ENCODE measurements at places on chromosomes 7 and 10.
A peak's percentile ranks its signal among the peaks of the same experiment; 100 is the strongest.

- DNase-seq: no peak
These were observed 152.9 kb downstream of the RPS24 start for GRCh38 chr10:78186572-78186971.

DNA sequence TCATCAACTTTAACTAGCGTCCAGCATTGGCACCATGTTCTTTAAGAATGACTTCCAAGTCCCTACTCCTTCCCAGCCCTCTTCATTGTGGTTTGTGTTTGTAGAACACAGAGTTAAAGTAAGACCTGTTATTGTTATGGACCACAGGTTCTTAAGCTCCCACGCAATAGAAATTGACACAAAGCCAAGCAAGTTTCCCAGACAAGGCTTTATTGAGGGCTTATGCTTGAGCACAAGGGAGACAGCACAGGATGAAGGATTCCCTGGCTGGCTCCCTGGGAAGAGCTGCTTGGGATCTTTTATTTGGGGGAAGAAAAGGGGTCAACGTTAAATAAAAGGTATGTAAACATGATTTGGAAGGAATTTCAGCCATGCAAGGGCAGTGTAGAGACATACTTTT, 44.3 kb upstream of the PRKCQ start:
- DNase-seq: no peak

GRCh38 chr10:64101606-64102263, 580.5 kb downstream of the REEP3 start:
- DNase-seq: no peak

GRCh38 chr7:123994449-123994848, 38.4 kb downstream of the TMEM229A start:
- no peak for DNase-seq

DNA sequence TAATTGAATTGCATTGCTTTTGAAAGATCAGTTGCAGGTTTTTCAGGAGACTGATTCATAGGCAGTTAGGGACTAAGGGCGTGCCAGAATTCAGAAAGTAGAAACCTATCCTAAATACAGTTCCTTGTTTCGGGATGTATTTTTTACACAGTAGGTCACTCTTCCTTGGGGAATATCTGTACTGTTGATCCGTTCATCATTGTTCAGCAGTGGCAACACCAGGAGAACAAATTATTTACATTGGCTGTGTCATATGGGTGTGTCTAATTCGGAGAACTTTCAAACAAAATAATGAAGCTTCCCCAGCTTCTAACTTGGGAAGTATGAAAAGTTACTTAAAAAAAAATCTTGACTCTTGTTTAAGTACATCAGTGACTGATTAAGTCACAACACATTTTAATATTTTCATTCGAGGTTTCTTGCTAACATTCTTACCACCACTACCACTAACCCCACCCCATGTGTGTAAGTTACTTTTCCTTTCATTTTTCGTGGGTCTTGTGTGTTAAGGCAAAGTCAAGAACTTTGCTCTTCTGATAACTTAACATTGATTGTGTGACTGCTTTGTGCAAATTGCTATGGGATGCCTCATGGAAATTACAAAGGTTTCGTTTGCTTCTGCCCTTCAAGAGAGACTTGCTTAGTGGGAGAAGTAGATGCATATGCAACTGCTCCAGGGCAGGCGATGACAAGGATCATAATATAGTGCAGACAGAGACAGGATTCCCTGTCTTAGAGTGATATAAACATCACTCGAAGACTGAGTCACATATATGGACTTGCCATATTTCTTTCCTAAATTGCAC, 43.8 kb upstream of the RPA3 start:
- DNase-seq: peak; percentile 30

DNA sequence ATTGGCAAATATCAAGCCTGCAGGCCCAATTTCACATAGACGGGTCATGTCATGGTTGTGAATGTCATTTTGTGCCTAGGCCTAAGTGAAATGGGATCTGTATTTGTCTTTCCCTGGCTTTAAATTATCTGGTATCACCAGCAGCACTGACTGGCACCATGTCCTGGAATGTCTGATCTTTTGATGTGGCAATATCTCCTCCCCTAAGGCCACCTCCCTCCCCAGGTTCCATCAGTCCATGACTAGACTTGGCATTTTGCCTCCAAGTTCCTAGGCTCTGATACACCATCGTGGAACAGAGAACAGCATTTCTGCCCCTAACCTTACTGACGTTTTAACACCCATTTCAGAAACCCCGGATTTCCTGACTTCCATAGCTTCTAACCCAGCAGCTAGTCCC, 513.9 kb downstream of the GALNT17 start:
- no peak for DNase-seq

DNA sequence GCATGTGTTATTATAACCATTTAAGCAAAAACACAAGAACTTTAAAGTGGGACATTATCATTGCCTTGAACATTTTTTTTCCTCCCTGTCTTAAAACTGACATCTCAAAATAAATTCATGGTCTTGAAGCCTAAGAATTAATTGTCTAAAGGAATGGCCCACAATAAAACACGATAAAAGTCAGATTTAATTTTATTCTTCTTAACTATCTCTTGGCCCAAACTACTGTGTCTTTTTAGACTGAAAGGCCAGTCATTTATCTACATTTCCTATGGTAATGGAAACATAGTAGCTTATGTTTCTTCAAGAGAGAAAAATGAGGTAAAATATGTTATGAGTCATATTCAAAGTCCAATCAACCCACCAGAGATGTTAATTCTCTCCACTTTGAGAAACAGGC, 24.4 kb upstream of the ETV1 start:
- no peak for DNase-seq

DNA sequence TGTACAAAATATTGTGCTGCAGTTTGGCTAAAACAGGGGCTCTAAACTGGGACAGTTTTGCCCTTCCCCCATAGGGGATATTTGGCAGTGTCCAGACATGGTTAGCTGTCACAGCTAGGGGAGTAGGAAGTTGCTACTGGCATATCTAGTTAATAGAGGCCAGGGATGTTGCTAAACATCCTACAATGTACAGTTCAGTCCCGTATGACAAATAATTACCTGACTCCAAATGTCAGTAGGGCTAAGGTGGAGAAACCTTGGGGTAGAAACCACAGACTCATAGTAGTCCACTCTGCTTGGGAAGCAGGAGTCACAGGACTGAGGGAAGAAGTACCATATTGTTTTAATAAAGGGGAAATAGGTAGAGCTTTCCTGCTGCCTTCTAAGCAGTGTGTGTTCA, 39.8 kb downstream of the WBP1L start:
- DNase-seq: no peak

- no peak for DNase-seq
These were observed 4.2 kb upstream of the EBF3 start for GRCh38 chr10:129968020-129968852.

DNA sequence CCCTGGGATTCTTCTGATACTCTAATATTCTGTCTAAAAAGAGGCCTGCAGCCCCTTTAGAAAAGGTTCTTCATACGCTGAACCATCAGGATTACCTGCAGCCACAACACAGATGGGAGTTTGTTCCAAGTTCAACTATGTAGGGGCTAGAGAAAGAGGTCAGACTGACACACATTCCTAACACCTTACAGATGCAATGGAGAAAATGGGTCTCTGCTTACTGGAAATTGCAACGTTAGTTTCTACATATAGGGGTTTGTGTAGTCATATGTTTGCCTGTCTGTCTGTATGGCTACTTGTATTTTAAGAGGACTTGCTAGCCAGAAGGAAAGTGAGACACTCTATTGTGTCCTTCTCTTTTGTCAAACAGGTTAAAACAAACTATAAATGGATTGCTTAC, 618.5 kb downstream of the INHBA start:
- no peak for DNase-seq

DNA sequence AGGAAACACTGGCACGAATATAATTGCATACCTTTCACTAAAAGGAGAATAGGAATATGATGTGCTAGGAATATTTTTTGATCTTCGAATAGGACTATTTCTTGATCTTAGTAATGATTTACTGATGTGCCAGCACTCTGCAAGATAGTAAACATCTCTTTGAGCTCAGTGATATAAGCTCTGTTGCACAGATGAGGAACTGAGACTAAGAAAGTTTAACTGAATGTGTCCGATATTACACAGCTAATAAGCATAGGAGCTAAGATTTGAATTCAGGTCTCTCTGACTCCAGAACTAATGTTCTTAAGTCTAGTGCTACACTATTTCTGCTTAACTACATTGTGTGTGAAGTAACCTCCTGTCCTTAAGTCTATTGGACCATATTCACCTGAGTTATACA, 98.4 kb upstream of the PTPRZ1 start:
- DNase-seq: no peak

- DNase-seq: no peak
These were observed 66.1 kb upstream of the ZPBP start for GRCh38 chr7:50159154-50159553.

GRCh38 chr7:112665709-112666108, 124.5 kb downstream of the TMEM168 start:
- no peak for DNase-seq

DNA sequence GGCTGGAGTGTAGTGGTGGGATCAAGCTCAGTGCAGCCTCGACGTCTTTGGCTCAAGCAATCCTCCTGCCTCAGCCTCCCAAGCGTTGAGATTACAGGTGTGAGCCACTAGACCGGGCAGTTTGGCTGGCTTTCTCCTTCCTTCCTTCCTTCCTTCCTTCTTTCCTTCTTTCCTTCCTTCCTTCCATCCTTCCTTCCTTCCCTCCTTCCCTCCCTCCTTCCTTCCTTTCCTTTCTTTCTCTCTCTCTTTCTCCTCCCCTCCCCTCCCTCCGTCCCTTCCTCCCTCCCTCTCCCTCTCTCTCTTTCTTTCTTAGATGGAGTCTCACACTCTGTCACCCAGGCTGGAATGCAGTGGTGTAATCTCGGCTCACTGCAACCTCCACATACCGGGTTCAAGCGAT, 7.6 kb upstream of the VPS37D start:
- DNase-seq: no peak

DNA sequence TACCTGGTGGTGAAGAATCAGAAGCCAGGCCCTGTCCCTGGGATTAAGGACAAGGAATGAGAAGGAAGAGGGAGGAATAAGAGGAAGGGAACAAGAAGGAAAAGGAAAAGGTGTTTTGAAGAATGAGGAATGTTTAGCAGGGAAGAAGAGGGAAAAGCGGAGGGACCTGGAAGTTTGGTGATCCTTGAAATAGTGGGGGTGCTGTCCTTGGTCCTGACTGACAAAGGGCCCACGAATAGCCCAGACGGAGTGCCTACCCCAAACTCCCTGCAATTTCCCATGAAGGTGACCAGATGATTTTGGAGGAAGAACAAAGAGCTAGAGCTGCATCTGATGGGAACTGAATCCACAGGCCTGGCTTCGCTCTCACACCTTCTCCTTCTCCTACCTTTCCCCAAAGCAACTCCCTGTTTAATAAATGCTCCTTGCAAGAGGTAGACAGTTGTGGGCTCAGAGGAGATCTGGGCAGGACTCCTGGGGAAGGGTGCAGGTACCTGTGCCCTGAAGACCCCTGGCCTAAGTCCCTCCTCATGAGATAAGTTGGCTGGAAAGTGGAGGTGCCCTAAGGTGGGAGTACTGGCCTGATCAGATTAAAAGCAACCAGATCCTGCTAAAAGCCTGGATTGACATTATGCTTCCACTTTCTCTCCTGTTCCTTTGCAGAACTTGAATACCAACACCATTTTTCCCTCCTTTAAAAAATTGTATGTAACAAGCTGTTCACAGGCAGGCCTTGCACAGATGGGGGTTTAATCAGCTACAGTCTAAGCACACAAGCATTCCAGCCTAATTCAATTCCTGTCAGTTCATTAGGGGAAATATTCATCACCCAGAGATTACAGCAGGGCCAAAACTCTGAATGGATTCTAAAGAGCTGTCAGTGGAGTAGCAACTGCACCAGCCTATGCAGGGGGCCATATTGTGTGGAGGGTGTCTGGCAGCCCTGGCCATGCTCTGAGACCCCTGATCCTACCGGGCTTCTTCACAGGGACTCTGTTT, 19.4 kb downstream of the KAZALD1 start:
- no peak for DNase-seq

GRCh38 chr10:3528271-3528670, 256.7 kb downstream of the KLF6 start:
- no peak for DNase-seq

DNA sequence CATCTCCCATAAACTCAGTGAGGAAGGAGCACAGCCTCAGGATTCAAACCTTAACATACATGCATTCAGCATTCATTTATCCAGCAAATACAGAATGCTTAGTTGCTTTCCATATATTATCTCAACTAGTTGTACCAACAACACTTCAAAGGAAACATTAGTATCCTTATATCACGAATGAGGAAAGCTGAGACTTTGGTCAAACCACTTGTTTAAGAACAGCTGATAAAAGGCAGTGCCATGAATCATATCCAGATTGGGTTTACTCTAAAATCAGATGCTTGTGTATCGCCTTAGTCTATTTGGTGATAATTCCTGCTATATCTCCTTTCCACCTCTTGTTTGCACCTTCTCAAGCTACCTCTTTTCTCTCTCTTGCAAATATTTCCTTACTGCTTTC, 1.9 kb upstream of the CPED1 start:
- no peak for DNase-seq

DNA sequence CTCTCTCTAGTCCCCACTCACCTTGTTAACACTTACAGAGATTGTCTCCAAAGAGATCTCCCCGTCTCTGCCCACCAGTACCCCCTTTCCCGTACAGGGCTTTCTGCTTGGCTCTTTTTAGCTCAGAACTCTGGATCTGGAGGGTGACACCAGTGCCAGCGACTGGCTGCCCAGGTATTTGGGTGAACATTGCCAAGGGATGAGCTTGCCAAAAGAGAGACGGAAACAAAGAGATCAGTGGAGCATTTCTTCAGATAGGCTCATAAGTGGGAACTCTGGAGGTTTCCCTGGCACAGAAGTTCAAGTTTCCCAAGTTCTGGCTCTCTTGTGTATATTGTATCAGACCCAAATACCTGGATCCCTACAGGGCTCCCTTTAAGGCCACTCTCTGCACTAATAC, 30.0 kb downstream of the STRIP2 start:
- DNase-seq: no peak

GRCh38 chr10:120262857-120263547, 194.0 kb upstream of the PLPP4 start:
- no peak for DNase-seq

- no peak for DNase-seq
These were observed 430.3 kb upstream of the AKR1E2 start for GRCh38 chr10:4395731-4396130.

- DNase-seq: no peak
These were observed 120.0 kb downstream of the MALRD1 start for GRCh38 chr10:19168584-19168983.

- DNase-seq: no peak
These were observed 32.3 kb downstream of the UPF2 start for GRCh38 chr10:12010353-12010752.
